ENCODE measurements at places on chromosomes 5 and 9.

DNA sequence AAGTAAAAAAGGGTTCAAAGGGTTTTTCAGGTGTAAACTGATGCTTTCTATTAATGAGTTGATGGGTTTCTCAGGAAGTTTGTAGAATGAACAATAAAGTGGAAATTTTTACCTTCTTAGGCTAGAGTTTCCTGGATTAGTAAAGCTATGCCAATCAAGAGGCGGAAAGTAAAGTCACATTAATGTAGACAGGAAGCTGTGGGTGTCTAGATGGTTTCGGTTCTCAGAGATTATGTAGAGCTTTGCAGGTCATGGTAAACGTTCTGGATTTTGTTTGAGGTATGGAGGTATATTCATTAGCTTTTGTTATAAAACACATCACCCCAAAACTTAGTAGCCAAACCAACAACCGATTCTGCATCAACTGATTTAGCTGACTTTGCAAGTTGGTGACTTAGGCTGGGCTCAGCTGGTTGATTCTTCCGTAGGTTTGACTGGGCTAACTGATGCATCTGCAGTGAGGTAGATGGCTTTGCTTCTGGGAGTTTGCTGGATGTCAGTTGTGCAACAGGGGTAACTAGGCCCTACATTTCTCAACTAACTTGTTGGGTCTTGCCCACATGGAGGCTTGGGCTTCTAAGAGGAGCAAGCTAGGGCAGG lies 273.8 kb downstream of the MSX2 start:
- no peak for DNase-seq

GRCh38 chr5:159098603-159099436 lies 896 bp downstream of the EBF1 start:
- no peak for DNase-seq

DNA sequence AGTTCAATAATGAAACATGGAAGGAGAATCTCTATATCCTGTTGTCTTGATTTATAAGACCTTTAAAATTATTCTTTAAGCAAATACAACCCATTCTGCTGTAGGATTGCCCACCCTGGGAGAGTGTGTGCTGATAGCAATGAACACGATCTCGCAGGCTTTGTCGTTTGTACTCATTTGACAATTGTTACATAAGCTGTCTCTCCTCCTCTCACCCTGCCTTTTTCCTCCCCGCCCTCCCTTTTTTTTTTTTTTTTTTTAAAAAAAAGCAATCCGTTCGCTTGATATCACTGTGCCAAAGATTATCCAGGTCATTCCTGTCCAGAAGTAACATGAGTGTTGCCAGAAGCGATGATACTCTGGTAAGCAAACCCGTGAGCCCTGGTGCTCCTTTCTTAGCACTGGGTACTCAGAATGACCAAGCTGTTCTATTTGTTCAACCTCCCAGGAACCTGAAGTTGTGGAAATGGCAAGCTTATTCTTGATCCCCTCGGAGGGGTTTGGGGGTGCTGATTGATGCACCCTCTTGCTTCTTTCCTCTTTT lies 82.7 kb upstream of the CTSL start:
- no peak for DNase-seq

GRCh38 chr9:2992427-2992826 lies 148.5 kb upstream of the PUM3 start:
- DNase-seq, result no peak

DNA sequence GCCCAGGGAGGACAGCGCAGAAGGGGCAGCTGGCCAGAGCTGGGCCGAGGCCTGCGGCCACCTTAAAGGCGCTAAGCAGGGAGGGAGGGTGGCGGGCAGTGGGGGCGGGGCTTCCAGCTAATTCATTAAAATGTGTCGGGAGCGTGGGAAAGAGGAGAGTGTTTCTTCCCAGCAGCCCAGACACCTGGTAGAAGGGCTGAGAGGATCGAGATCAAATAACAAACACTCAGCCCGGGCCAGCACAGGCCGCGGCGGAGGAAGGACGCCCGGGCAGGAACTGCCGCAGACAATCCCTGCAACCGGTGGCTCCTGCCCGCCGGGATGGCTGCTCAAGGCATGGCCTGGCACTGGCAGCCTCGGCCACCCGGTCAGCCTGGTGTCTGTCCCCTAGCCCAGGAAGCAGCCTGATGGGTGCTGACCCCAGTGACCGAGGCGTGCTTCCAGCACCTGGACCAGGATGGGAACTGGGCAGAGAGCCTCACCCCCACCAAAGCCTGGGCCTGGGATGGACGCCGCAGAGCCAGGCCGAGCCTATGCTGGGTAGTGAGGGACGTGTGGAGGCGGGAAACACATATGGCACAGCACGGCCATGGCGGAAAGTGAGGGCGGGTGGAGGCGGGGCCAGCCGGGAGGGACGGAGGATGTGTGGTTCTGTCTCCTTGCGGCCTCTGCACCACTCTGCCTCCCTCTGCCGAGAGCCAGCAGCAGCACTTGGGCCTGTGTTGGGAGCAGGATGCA lies 3.2 kb upstream of the NRARP start:
- DNase-seq, result peak; percentile 35

DNA sequence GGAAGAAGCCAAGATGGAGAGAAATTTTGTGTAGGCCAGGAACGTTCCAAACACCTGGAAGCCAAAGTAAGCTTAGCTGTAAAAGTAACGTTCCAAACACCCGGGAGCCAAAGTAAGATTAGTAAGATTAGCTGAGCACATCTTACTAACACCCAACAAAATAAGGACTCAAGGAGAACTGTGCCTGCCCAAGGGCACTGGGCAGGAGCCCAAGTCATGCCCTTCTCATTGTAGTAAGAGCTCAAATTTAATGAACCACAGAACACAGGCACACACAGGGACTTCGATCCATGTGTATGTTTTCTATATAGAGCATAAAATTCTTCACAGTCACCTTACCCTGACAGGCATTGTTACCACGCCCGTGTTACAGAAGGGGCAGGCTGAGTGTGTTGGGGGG lies 36.1 kb upstream of the NXNL2 start:
- DNase-seq, result no peak

DNA sequence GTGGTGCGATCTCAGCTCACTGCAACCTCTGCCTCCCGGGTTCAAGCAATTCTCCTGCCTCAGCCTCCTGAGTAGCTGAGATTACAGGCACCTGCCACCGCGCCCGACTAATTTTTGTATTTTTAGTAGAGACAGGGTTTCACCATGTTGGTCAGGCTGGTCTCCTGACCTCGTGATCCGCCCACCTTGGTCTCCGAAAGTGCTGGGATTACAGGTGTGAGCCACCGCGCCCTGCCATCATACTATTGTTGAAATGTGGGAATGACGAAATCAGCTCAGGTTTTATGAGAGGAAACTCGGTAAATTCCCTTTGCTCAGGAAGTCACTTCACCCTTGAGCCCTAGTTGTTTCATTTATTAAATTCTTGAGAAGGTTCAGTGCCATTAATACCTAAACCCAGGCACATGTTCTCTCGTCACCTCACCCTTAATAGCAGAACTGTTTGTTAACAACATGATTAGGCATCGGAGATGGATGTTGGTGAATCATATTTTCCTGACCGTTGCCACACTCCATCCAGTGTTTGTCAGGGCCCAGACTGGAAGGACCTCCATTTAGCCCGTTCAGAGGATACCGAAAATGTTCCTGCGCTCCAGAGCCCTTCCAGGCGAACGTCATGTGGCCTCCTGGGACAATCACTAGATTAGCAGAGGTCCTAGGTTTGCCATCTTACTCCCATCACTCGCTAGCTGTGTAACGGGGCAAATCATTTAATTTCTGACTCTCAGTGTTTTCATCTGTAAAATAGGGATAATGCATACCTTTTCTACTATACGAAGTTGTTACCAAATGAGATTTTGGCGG lies 20.0 kb upstream of the CREBRF start:
- no peak for DNase-seq

DNA sequence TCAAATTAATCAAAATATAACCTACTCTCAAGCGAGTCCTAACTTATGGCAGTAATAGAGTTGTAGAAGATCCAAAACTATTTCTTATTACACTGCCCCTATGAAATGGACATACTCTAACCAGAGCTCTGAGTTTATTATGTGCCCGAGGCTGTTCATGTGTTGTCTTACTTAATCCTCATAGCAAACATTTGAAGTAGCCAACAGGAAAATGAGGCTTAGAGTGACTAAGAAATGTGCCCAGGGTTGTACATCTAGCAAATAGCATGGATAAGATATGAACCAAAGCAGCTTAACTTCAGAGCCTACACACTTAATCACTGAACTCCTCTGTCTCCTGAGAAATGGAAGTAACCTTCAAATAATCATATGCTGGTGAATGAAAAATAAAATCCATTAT lies 1551.7 kb downstream of the MAT2B start:
- DNase-seq, result no peak

DNA sequence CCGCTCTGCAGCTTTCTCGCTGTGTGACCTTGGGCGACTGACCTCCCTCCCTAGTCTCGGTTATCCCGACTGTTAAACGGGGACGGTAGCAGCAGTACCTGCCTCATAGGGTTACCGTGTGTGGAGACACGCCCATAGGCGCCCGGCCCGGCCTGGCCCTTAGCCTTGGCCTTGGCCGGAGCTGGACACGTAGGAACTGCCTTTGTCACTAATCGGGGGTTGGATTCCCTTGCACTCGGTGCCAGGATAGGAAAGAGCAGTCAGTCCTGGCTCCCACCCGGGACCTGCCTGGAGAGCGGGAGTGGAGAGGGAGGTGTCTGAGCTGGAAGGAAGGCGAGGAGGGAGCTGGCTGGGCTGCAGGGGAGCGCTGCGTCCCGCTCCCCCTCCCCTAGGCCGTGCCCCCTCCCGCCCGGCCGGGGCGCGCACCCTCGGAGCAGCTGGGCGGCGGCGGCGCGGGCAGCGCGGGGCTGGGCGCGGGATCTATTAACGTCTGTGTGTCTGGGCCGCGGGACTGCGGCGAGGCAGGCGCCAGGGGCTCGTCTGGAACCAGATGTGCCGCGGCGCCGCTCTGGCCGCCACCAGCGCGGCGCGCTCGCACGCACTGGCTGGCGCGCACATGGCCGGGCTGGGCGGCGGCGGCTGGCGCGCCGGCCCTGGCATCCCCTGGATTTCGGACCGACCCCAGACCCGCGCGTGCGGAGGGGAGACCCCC lies 31.7 kb downstream of the PRRX2 start:
- peak; percentile 85 for DNase-seq

DNA sequence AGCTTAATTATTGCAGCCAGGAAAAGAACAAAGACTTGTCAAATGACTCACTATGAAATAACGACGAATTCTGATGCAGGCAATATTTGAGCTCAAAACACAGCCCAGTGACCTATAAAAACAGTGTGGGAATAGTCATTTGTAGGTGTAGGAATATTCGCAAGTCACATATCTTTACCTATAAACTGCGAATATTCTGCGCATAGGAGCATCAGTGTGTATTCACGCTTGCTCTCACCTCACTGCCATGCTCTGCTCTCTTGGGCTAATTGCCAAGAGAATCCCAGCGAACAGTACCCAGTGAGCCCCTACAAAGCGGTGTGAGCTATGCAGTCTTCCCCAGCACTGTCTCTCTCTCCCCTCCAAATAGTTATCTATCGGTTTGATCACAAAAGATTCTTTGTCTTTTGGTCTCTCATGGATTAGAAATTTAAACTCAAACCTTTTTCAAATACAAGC lies 74.2 kb downstream of the ST8SIA4 start:
- DNase-seq, result no peak

DNA sequence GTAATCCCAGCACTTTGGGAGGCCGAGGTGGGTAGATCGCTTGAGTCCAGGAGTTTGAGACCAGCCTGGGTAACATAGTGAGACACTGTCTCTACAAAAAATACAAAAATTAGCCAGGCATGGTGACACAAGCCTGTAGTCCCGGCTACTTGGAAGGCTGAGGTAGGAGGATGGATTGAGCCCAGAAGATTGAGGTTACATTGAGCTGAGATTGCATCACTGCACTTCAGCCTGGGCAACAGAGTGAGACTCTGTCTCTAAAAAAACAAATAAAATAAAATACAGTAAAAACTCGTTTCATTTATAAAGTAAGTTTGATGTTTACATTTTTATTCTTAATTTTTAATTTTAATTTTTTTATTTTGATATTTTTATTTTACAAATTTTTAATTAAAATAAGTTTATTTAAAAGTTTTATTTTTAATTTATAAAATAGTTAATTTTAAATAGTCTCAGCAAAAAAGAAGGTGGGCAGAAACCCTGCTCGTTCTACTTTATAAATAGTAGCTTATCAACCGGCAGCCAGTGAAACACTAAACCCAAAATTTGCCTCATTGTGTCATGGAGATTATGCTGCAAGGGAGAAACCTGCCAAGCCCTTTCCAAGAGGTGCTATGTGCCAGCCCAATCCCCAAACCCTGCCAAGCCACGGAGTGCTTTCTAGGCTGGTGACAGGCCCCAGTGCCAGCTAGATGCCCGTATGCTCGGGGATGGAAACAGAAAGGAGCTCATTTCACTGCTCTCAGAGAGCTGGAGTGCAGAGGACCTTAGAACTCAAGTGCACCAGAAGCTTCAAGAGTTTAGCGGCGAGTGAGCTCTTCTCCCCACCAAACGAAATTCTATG lies 38.9 kb downstream of the SERINC5 start:
- DNase-seq, result no peak

DNA sequence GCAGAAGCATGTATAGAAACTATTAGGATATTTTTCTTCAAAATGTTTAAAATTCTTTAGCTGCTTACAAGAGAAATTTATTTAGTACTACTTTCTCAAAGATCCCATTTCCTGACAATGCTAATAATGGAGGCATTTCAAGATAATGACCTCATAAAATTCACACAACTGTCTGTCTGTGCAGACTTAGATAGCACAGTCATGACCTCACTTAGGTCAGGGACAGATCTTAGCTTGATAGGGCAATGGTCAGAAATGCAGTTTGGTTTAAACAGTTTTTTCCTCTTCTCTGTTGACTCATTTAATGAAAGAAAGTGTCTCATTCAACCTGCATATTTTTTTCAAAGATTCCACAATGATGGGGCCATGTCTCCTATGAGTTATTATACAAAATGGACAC lies 128.4 kb downstream of the GRIA1 start:
- peak; percentile 85 for DNase-seq

- DNase-seq, result no peak
Measured at GRCh38 chr5:153573326-153574033, 83.0 kb downstream of the GRIA1 start.

DNA sequence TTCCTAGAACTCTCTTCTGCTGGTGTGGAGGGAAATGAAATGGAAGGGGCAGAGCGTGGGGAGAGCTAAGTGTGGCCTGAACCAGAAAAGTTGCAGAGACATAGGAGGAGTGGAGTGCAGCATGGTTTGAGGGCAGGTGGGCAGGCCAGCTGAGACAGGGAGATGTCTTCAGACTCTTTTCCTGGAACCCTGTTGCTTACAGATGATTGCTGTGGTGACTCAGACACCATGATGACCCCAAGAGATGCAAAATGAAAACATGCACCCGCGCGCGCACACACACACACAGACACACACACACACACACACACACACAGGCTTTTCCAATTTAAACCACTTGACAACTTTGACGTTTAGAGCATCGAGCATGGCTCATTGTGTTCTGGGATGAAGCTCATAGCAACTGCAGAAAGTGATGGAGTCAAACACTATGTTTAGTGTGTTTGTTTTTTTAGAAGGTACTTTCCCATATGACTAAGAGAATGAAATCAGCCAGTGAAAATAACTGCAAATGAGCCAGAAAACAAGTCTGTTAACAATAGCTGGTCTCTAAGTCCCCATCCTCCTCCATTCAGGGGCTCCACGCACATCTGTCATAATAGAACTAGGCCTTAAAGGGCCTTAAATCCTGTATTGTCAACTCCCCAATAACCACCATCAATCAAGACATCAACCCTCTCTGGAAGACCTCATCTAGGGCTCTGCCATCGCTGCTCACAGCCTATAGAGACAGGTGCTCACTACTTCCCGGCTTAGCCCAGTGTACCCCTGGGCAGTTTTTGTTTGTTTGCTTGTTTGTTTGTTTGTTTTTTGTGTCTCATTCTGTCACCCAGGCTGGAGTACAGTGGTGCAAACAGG lies 9.6 kb downstream of the TMOD1 start:
- DNase-seq, result peak; percentile 9

- no peak for DNase-seq
Measured at GRCh38 chr5:65252977-65253376, 228.7 kb downstream of the ADAMTS6 start.

All from fibroblast of skin of back (primary cell).